ENCODE measurements at places on chromosomes 2 and 18.

- no peak for DNase-seq
Observed at GRCh38 chr2:106841886-106842645, 43.9 kb downstream of the ST6GAL2 start.

DNA sequence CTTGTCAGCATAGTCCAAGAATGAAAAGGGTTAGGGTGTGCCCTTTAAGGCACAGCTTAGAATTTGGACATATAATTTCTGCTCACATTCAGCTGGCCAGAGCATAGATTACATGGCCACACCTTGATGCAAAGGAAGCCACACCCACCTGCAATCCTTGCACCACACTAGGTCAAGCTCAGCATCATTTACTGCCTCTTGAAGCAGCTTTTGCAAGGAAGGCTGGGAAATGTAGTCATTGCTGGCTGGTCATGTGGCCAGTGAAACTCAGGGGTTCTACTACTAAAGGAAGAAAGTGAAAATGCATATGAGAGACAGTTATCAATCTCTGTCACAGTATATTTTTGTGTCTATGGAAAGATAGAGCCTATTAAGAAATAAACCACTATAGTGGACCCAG is 159.3 kb downstream of the GFPT1 start:
- no peak for DNase-seq

- DNase-seq: no peak
Observed at GRCh38 chr2:16763493-16763899, 97.9 kb upstream of the CYRIA start.

GRCh38 chr2:126893153-126893552 is 5.5 kb upstream of the TEX51 start:
- DNase-seq: no peak

DNA sequence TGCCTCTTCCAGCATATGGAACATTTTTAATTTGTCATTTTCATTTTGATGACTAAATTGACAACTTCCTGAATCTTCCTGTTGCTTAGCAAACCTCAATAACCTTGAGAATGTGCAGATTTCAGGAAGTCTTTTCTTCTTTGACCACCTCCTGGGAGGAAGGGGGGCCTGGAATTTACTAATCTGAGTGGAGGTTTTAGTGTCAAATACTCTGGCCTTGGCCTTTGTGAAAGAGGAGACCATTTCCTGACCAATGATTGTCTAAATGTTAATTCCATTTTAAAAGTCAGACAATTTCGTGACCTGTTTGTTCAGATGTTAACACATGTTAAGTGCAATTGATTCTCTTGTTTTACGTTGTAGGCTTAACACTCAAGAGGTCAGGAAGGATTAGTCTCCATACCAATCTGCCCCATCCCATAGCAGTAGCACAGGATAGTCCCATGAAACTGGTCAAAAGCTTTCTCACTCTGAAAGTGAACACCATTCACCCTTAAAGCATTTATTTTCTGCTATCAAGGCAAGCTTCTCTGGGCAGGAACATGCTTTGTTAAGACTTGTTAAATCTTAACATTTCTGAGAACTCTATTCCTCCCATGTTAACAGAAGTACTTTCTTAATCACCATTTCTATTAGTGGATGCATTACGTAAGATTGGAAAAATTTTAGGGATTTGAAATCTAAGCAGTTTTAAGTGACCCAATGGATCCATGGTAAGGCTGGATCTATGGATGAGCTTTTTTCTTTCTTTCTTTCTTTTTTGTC is 219.6 kb downstream of the RND3 start:
- no peak for DNase-seq

DNA sequence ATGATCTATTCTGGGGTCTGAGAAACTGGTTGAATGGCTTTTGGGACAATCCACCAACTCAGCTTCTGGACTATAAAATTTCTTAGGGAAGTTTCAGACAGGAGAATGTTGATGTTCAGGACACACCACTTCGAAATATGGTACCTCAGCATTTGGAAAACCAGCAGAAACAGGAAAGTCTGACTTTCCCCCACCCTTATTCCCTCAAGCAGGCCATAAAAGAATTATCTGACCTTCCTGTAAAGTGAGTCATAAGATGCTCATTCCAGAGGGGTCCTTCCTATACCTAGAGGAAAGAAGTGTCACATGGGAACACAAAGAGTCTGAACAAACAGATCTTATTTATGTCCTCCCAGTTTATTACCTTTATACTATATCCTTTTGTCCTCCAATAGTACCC is 415.0 kb downstream of the CPS1 start:
- no peak for DNase-seq

- DNase-seq: no peak
Observed at GRCh38 chr2:108907822-108908712, 81.0 kb downstream of the EDAR start.

Measured in activated T-cell treated with anti-CD3 and anti-CD28 coated beads, Interleukin-2, amount 50 U/mL, for 24 hours (primary cell).